ENCODE measurements at places on chromosomes 4 and X.

- DNase-seq, result no peak
These were observed 456.0 kb upstream of the FAM241A start for GRCh38 chr4:111689214-111689613.

DNA sequence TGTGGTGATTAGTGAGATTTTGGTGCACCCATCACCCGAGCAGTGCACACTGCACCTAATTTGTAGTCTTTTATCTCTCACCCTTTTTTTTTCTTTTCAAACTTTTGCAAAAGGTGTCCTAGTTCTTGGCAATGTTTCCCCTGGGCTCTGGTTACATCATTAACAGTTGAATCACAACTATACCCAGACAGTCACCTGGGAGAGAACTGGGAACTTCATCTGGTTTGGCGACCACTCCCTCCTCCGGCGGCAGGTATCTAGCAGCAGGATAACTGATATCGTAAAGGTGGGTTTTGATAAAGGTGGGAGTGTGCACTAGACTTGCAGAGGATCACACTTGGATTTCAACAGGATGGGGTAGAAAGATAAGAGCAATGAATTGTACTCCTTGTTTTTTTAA lies 140.5 kb downstream of the CHIC2 start:
- no peak for DNase-seq

DNA sequence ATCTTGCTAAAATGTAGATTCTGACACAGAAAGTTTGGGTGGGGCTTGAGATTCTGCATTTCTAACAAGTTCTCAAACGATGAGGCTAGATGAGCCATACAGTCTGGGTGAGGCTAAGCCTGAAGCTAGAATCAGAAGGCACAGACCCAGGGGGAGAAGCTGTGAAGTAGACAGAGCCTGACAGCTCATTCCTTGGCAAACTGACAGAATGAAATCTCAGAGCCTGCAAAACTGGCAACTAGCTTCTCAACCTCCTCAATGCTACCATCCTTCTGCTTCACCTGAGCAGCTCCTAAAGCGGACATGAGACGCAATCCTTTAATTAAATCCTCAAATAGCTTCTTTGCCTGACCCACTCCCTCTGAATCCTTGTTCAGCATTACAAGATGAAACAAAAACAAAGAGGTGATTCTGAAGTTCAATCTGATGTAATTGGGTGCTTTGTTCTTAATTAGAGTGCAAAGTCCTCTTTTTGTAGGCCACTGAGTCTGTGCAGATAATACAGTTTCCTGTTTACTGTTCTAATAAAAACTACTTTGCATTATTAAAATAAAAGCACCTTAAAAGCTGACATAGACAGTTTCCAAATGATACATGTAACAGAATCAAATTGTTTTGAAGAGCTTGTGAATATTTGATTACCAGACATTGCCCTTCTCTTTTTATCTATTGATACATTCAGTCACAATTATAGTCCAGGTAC lies 71.0 kb upstream of the BMP2K start:
- no peak for DNase-seq

GRCh38 chr4:6184169-6184568 lies 16.2 kb downstream of the JAKMIP1 start:
- no peak for DNase-seq

- no peak for DNase-seq
These were observed 120.7 kb downstream of the COMMD8 start for GRCh38 chr4:47342796-47343195.

DNA sequence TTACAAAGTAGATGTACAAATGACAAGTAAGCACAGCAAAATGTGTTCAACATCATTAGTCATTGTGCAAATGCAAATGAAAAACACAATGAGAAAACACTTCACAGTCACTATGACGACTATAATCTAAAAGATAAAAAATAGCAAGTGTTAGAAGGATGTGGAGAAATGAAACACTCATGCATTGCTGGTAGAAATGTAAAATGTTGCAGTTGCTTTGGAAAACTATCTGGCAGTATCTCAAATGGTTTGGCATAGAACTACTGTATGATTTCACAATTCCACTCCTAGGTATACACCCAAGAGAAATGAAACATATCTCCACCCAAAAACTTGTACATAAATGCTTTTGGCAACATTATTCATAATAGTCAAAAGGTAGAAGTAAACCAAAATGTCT lies 459.7 kb upstream of the TRAM1L1 start:
- no peak for DNase-seq

GRCh38 chr4:123616951-123617461 lies 220.4 kb downstream of the SPRY1 start:
- peak; percentile 23 for DNase-seq

DNA sequence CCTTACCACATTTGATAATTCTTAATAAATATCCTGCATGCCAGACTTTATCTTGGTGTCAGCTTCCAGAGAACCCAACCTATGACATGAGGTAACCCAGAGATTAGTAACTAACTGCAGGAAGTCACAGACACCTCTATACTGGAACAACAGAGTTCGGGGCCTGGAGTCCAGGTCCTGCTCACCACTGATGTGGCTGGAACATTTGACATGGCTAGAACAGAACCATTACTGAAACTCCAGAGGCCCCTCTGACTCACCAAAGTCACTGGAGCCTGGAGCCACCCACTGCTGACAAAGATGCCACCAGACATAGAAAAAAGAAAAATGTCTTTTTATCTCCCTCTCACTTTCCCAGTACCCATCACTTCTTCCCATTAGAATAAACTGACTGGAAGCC lies 403.7 kb downstream of the MID1IP1 start:
- DNase-seq, result no peak

GRCh38 chrX:55867181-55867651 lies 149.7 kb downstream of the RRAGB start:
- no peak for DNase-seq

DNA sequence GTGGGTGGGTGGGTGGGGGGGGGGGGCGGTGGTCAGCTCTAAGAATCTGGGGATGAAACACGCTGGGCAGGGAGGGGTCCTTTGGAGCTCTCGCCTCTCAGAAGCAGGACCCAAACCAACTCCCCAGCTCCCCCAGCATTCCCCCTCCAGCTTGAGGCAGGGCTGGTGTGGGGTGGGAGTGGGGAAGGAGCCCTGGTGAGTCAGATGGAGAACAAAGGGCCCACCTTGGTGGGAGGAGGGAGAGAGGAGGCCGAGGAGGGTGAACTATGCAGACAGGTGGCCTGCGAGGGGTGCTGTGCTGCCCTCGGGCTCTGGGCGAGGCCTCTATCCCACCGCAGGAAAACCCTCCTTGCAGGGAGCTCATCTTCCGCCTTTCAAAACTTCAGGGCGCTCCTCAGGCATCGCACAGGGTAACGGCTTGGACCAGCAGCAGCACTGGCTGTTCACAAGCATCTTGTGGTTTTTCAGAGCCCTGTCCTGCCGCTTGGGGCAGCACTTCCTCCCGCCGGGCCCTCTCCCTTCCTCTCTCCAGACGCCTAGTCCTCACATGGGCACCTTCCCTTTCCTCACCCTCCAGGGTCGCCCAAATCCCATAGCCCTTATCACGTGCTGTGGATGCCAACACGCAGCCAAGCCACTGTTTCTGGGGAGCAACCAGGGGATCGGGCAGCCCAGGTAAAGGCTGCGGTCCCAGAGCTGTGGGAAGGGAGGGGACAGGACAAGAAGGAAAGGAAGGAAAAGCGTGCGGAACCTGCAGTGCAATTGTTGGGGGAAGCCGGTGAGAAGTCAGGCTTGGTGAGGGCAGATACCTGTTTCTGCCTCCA lies 34.0 kb upstream of the GRPEL1 start:
- DNase-seq, result peak; percentile 51

GRCh38 chr4:105059337-105059736 lies 87.3 kb upstream of the TET2 start:
- no peak for DNase-seq

DNA sequence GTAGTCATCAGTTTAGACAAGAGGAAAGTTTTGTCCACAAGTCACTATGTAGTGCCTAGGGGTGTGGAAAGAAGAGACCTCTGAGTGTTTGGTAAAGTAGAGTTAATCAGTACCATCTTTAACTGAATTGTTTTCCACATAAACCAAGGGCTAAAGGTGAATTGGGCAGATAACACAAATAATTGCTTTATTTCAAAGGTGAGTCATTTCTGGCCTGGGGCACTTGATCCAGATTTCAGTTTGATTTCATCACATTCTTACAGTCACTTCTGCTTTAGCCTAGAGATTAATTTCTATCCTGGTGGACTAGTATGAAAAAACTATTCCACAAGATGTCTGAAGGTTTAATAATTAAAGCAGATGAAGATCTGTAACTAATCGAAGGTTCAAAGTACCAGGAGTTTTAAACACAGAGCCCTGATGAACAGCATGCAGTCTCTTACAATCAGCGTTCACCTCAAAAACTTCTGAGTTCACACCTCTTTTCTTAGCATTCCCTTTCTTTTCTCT lies 74.5 kb upstream of the BOD1L1 start:
- DNase-seq, result no peak

- DNase-seq, result no peak
These were observed 245.7 kb downstream of the RBMX2 start for GRCh38 chrX:130647468-130647867.

DNA sequence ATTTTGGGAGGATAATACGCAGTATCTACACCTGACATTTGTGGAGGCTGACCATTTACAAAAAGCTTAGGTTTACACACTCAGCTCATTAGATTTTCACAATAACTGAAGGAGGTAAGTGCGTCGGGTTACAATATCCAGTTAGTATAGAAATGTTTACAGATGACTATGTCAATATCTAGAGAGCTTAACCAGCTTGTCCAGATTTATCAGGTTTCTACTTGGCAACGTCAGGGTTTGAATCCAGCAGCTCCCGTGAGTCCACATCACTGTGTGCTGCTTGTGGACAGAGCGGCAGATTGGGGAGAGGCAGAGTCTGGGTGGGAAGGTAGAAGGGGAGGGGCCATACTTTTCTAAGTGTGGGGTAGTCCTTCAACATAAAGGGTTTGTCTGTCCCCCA lies 28.3 kb downstream of the ARHGAP10 start:
- no peak for DNase-seq

GRCh38 chr4:70062000-70062399 lies 11.8 kb downstream of the HTN1 start:
- no peak for DNase-seq

GRCh38 chrX:112571388-112571787 lies 108.3 kb downstream of the LHFPL1 start:
- no peak for DNase-seq

DNA sequence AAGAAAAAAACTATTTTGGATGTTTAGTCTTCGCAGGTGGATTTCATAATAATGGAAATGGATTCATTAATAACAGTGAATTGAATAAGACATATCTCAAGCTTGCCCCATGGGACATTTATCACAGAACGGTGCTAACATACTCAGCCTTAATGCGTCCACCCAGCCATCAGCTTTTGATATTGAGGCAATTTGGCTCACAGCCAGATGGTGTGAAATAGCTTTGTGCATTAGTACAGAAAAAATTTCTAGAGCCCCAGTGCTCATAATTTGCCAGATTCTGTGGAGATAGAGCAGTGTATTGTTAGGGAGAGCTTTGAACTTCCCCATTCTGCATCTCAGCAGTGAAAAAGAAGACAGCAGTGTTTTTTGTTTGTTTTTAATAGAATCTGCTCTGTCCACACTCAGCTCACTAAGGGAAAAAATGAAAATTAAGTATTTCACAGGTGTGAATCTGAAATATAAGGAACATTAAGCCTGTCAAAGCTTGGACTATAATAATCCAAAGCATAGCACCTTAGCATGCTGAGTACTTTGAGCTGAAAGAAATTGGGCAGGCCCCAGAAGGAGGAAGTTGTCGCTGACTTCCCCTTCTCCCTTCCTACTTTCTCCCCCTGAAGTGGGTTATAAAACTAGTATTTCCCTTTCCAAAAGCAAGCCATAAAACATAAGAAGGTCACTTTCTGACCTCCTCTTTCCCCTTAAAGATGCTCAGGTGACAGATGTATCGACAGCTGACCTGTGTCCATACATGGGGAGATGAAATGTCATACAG lies 295.8 kb downstream of the MAGEB5 start:
- no peak for DNase-seq

- no peak for DNase-seq
These were observed 247.8 kb downstream of the FSTL5 start for GRCh38 chr4:161916035-161916434.

GRCh38 chrX:134669378-134670098 lies 11.3 kb upstream of the PLAC1 start:
- DNase-seq, result peak; percentile 46

- no peak for DNase-seq
These were observed 75.0 kb upstream of the FAM9C start for GRCh38 chrX:13119386-13119785.

DNA sequence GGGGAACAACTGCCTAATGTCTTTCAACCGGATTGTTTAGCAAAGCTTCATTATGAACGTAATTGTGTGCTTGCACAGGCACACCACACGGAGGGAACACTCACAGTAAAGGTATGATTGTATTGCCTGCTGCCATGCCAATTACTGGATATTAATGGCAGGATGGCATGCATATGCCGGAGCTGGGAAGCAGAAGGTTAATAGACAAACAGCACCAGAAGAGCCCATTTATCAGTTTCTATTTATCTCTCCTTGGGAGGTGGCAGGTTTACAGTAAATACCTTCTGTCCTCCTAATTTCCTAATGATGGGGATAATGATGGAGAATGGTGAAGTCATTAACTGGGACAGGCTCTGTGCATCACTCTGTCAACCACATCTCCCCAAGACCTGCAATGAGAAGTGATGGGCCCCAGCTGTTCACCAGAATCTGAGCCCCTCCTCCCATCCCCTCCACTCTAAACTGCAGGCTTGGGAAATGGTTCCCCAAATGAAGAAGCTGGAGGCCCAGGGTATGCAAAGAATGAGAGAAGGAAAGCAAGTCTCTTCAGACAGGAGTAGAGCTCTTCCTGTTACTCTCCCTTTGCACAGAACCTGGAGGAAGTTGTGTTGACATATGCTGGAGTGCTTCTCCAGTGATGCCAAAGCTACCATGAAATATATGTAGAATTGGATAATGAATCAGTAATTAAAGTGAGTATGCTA lies 160.8 kb downstream of the NAA11 start:
- DNase-seq, result no peak

DNA sequence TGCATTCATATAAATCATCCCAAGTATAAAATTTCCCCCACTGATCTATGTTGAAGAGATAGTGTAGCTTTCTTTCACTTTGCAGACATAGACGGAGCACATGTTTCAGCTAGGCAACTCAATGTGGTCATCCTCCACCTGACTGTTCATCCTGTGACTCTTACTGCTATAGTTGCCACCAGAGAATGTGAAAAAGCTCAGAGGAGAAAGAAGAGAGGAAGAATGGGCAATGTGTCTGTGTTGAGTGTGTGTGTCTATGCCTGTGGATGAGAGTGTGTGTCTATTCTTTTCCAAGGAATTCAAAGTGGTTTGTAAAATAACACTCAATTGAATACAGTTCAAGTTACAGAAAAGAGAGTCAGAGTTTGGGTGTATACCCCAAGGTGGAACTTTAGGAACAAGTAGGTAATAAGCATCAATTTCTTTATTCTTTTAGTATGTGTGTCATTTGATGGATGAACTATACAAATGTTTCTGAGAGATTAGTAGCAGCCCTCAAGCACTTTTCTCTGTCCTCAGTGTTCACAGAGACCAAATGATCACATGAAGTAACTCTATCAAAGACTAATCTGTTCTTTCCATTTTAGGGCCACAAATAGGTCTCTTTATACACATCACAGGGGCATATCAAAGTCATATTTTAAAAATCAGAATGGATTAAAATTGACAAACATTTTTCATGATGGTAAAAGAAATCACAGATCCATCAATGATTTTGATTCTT lies 2.3 kb downstream of the SNCA start:
- DNase-seq, result no peak

- DNase-seq, result no peak
These were observed 8.8 kb upstream of the RASL11B start for GRCh38 chr4:52853351-52853750.

- DNase-seq, result no peak
These were observed 112.3 kb downstream of the ANAPC4 start for GRCh38 chr4:25489253-25489797.
